ENCODE measurements at places on chromosomes 6 and 20.

GRCh38 chr6:46730921-46731461 lies 4.2 kb downstream of the PLA2G7 start:
- DNase-seq = no peak

DNA sequence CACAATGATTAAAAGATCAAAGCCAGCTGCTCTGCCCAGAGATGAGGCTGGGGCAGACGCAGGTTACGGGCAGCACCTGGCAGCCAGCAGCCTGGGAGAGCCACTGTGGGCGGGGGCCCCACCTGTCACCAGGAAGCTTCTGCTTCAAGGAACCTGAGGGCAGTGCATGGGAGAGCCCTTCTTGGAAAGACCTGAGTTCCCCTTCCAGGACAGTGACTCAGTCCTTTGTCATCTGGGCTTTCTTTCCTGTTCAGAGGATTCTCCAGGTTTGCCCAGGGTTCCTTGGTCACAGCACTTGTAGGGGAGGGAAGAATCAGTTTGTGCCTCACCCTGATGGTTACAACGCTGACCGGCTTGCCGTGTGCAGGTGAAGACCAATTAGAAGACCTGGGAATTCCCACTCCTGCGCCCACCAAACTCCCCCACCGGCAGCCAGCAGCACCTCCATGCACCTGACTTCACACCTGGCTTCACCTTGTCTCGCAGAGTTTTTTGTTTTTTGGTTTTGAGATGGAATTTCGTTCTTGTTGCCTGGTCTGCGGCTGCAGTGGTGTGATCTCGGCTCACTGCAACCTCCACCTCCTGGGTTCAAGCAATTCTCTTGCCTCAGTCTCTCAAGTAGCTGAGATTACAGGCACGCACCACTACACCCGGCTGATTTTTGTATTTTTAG lies 2.0 kb downstream of the ZBP1 start:
- DNase-seq = peak; percentile 76

DNA sequence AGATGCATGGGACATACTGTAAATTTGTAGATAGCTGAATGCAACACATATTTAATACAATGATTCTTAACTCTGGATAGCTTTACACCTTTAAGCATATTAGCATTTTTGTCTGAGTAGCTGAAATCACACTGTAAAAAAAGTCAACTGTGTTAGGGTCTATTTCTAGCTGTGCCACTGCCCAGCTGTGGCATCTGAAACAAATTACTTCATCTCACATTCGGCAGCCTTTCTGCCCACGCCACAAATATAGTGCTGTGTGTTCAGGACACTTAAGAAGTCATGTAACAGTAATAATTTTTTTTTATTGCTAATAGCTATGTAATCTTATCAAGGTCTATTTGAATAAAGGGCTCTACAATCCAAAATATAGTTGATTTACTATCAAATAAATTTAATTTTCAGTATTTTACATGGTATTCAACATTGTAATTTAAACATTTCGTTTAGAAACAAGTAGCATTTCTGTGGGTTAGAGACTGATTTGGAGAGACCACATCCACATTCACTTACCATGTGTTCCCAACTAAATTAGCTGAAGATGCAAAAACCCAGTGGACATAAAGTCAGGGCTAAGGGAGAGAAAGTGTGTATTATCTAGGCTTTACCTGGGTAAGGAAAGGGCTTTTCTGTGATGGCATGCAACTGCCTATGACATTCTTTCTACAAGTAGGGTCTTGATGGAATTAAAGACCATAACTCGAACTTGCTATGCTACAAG lies 276.7 kb downstream of the PLCB1 start:
- DNase-seq = no peak

- no peak for DNase-seq
Observed at GRCh38 chr20:50320901-50321796, 130.5 kb downstream of the CEBPB start.

- DNase-seq = no peak
Observed at GRCh38 chr6:4308364-4308763, 173.0 kb upstream of the ECI2 start.

GRCh38 chr6:156765117-156765516 lies 12.1 kb upstream of the ARID1B start:
- DNase-seq = no peak

DNA sequence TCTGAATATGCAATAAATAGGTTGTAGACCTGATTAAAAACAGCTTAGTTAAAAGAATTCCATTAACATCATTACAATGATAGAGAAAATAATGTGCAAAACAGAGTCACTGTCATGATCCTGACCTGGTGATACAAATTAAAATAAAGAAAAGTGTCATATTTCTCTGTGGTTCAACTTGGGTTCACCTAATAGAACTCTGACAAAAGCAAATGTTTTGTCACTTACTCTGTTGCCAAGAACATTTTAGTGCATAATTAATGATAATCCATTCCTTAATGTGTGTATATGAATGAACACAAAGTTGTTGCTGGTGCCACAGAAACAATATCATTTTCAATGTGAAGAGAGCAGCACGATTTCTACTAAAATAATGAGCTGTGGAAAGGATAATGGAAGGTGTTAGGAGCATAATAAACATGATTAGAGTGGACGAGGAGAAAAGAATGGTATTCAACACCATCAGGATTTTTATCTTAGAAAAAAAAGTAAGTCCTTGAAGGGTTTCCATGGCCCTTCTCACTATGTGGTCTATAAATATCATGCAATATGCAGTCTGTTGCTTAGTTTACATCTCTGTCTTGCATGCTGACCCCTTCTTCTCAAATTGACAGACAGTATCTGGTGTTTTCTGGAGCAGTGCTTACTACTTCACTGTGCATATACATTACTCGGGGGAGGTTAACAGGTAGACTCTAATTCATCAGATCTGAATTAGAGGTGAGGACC lies 656.6 kb upstream of the MMS22L start:
- no peak for DNase-seq

DNA sequence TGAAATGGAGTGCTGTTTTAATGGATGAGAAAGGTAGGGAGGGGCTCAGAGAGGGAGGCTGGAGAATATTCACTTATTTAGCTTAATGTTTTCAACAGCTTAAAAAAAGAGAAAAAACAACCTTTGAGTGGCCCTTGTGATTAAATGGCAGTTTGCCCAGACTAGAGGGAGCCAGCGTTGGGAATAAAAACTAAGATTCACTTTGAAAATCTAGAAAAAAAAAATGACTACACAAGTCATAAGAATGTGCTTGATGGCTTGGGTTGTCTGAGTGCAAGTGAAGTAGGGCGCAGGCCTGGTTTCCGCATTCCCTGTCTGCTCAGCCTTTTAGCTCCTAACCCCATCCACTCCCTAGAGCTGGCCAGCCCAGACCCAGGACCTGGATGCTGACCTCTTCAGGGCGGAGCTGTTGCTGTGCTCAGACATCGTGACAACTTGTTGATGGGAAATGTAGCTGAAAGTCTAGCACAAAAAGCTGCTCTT lies 28.9 kb downstream of the UTRN start:
- no peak for DNase-seq

DNA sequence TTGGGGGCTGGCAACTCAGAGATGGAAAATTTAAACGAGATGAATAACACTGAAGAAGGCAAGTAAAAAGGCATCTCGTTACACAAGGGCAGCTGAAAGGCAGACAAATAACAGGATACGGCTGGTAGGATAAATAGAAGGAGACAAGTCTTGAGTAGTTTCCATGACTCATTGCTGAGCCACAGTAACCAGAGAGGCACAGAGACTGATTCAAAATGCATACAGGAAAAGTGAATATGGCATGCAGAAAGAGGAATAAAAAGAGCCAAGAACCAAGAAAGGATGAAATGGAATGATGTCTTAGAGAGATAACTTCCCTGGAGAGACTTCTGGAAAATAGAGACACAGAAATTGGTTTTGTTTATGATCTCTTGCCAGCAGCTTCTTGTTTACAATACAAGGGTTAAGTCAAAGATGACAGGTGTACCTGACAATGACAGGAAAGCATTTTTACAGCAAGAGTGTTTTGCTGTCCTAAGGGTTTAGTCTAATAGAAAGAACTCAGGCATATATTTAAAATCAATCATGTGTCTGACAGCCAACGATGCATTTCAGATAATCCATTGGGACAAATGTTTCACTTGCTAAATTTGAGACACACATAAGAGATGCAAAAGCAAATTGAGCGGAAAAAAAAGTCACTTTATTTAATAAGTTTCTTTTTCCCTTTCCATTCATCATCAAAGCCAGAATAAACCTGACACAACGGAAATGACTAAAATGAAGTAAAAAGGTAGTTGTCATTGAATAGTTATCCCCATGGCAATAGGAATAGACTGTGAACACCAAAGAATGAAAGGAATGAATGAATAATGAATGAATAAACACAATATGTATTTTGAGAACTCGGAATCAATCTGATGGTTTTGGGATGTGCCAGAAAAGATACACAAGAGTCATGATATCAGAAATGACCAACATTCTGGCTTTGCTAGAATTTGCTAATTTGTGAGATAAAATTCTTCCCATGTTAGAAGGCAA lies 68.0 kb upstream of the KCNQ5 start:
- peak; percentile 16 for DNase-seq

- no peak for DNase-seq
Observed at GRCh38 chr6:105483492-105483891, 80.6 kb upstream of the PREP start.

DNA sequence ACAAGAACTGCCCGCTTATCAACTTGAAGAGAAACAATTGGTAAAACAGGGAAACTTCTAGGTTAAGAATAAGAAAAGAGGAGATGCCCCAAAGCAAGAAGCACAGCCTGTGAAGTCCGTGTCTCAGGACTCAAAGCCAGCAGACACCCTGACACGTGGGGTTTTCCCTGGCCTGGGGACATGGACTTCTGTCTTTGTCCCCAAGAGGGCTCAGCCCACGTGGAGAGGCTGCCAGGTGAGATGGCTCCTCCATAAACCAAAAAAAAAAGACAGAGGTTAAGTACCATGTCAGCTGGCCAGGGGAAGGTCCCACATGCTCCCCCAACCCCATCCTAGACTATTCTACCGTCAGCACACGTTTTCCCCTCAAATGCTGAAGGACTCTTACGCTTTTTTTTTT lies 9.9 kb downstream of the SERPINB6 start:
- no peak for DNase-seq

GRCh38 chr20:23659989-23660837 lies 22.5 kb upstream of the CST3 start:
- no peak for DNase-seq
